ENCODE measurements at places on chromosomes 3 and 15. TPM values are rescaled to one million over a fixed set of nuclear protein-coding genes. Genes with fewer than 3 reads are reported as not detected.
A peak's percentile ranks its signal among the peaks of the same experiment; 100 is the strongest.

The PIF1 gene
- total RNA-seq = 111 TPM

The TEX55 gene
- total RNA-seq = not detected

The GTF2E1 gene
- 78.2 TPM for total RNA-seq

The PLA2G4B gene
- total RNA-seq = 2.0 TPM

The FSTL1 gene
- total RNA-seq = 280 TPM

The ALDH1A3 gene
- 0.80 TPM for total RNA-seq

The WDR48 gene
- total RNA-seq = 76.3 TPM

DNA sequence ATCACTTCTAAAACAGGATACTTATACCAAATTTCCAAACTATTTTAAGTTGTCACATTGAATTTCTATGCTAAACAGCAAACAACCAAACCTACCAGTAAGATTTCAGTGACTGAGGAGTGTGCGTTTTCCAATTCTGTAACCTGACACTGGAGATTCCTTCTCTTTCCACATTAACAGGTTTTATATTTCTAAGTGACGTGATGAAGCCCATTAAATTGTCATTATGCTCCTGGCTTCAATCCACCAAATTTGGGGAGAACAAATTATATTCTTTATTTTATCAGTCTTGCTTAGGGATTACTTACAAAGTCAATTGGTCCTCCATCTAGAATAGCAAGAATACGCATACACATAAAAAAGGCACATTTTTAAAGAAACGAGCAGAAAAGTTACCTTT, 764.8 kb upstream of the NR2F2 start:
- H3K27me3 ChIP-seq = no peaks in the 10 kb centered on the region
- DNase-seq = no peak
- no peaks in the 10 kb centered on the region for H3K36me3 ChIP-seq
- H3K4me3 ChIP-seq = no peak overlapping the region
- H3K4me1 ChIP-seq = no peaks in the 10 kb centered on the region

GRCh38 chr15:20340931-20341661, 200.5 kb downstream of the GOLGA6L6 start:
- peak; percentile 47 for DNase-seq
- H3K36me3 ChIP-seq = no peaks in the 10 kb centered on the region
- H3K27ac ChIP-seq = no peak overlapping the region
- no peaks in the 10 kb centered on the region for H3K4me1 ChIP-seq
- no peak overlapping the region for H3K4me3 ChIP-seq

GRCh38 chr3:195258449-195259153, 12.4 kb downstream of the XXYLT1 start:
- H3K4me3 ChIP-seq = no peak overlapping the region
- H3K36me3 ChIP-seq = no peaks in the 10 kb centered on the region
- no peak for DNase-seq

DNA sequence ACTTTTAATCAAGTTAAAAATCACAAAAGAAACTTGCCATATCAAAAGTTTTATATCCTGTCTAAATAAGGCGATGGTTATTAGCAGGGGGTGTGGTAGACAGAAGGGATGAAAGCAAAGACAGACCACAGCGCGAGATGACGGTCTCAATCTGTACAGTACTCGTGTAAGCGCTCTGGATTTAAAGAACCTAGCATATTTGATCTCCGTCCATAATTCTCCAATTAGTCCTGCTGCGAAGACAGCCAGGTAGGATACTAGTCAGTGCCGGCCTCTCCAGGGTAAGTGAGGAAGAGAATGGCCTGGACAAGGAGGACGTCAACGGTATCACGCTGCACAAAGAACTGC, 701 bp downstream of the SGO1 start:
- no peaks in the 10 kb centered on the region for H3K27me3 ChIP-seq
- peaks cover 23% of the 10 kb centered on the region for H3K36me3 ChIP-seq
- H3K27ac ChIP-seq = peak overlapping the region; percentile 85
- peaks cover 18% of the 10 kb centered on the region for H3K4me1 ChIP-seq
- H3K4me3 ChIP-seq = peak overlapping the region; percentile 93

DNA sequence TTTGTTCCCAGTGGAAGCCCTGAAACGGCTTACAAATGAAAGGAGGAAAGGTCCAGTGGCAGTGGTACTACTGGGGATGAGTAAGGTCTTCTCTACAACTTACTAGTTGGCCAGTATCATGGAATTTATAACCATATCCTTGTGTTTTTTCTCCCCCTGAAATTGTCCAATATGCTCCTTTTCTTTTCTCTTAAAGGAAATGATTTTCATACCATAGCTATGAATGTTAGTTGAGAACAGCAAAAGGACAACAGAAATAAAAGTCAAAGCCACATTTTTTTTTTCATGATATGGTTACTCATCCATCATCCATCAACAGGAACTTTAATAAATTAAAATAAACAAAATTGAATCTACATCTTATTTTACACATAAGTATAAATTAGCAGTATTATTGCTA, 450.4 kb downstream of the MFSD1 start:
- H3K27me3 ChIP-seq = peaks cover 15% of the 10 kb centered on the region
- no peak for DNase-seq
- no peak overlapping the region for H3K4me3 ChIP-seq

DNA sequence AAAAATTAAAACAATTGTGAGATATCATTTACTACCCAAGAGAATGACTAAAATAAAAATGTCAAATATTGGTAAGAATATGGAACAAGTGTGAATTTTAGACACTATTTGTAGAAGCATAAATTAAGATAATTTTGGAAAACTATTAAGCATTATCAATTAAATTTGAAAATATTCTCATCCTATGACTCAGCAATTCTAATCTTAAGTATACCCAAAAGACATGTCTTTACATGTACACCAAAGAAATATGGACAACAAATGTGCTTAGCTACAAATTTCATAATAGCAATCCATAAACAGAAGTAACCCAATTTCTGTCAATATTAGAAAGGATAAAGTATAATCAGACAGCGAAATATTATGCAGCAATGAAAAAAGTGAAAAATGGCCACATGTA, 1032.2 kb upstream of the SEMA6D start:
- no peaks in the 10 kb centered on the region for H3K27me3 ChIP-seq
- H3K27ac ChIP-seq = no peak overlapping the region
- no peak overlapping the region for H3K4me3 ChIP-seq
- DNase-seq = no peak
- no peaks in the 10 kb centered on the region for H3K36me3 ChIP-seq
- no peaks in the 10 kb centered on the region for H3K4me1 ChIP-seq

- no peak for DNase-seq
- peaks cover 37% of the 10 kb centered on the region for H3K4me1 ChIP-seq
- peak overlapping the region; percentile 99 for H3K27ac ChIP-seq
- H3K27me3 ChIP-seq = no peaks in the 10 kb centered on the region
- H3K4me3 ChIP-seq = peak overlapping the region; percentile 72
- no peaks in the 10 kb centered on the region for H3K36me3 ChIP-seq
Measured at GRCh38 chr3:159838938-159839337, 149.7 kb upstream of the IL12A start.

DNA sequence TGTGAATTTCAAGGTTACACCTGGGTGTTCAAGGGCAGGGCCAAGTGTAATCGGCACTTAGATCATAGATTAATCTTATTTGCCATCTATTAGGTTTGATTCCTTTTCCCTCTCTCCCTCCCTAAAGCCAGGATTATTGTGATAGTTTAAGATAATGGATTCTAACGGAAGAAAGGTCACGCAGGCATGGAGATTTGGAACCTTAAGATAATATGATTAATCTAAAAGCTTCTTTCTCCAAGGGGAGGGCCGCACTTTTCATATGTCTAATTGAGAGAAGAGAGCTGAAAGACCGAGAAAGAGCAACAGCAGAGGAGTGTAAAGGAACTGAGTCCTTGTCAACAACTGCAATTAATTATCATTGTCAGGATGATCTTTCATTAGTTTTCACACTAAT, 858.8 kb upstream of the NR2F2 start:
- H3K4me3 ChIP-seq = no peak overlapping the region
- H3K27me3 ChIP-seq = no peaks in the 10 kb centered on the region
- H3K36me3 ChIP-seq = no peaks in the 10 kb centered on the region
- peaks cover 4% of the 10 kb centered on the region for H3K4me1 ChIP-seq
- DNase-seq = no peak
- H3K27ac ChIP-seq = no peak overlapping the region

- no peaks in the 10 kb centered on the region for H3K4me1 ChIP-seq
- H3K36me3 ChIP-seq = no peaks in the 10 kb centered on the region
- DNase-seq = no peak
- no peak overlapping the region for H3K4me3 ChIP-seq
- H3K27ac ChIP-seq = no peak overlapping the region
Measured at GRCh38 chr3:33103480-33103879, 6.5 kb upstream of the GLB1 start.

DNA sequence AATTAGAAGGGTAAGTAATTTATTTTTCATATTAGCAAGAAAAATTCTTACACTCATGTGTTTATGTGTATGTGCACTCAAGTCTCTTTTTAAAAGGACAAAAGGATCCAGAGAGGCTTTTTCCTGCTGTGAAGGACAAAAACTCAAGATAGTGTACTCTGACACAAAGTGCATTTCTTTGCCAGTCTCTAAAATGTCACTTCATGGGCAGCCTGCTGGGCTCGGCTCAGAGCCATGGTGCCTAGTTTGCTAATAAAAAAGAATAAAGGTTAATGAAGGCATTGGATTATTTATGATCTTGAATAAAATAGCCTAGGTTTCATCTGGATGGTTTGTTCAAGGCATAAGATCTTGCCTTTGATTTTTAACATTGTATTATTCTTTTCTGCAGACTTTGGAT, 989.0 kb downstream of the TBL1XR1 start:
- no peak overlapping the region for H3K27ac ChIP-seq
- no peaks in the 10 kb centered on the region for H3K4me1 ChIP-seq
- H3K27me3 ChIP-seq = no peaks in the 10 kb centered on the region

DNA sequence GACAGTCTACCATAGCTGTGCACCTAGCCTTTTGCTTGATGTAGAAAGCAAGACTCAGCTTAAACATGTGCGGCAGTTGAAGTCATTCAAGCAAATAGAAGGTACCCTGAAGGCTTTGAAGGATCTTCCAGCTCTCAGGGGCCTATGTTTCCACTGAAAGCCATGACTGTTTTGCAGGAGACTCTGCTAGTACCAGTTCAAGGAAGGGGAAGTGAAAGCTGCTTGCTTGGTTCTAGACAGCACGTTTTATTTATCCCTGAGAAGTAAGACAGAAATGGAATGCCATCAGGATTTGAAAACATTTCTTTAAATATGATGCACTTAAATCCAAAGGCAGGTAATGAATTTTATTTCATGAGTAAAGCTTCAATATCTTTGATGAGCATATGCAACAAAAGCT, 311.4 kb downstream of the PDCD6IP start:
- no peaks in the 10 kb centered on the region for H3K4me1 ChIP-seq
- no peak overlapping the region for H3K4me3 ChIP-seq
- H3K27ac ChIP-seq = no peak overlapping the region
- DNase-seq = no peak

DNA sequence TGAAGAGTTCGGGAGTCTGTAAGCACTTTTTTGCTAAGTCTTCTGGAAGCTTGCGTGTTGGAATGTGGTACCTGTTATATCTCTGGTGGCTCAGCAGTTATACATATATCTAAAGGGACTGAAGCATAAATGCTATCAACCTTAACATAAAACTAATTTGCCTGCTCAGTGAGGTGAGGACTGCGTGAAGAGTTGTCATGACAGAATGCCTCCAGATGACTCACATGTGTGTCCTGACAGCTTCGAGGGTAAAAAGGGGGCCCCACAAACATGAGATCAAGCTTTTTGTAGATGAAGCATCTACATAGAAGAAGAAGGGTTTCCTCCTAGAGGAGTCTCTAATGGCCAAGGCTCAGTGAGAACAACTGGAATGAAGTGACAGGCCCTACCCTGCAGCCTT, 88.8 kb upstream of the C3orf80 start:
- H3K27me3 ChIP-seq = no peaks in the 10 kb centered on the region
- no peaks in the 10 kb centered on the region for H3K36me3 ChIP-seq

- no peaks in the 10 kb centered on the region for H3K36me3 ChIP-seq
- H3K27ac ChIP-seq = no peak overlapping the region
- no peaks in the 10 kb centered on the region for H3K27me3 ChIP-seq
- H3K4me1 ChIP-seq = no peaks in the 10 kb centered on the region
Measured at GRCh38 chr15:62637950-62638619, 404.5 kb upstream of the TPM1 start.
